T-cell (primary cell): ENCODE measurements at places on chromosomes 2 and 18. TPM values are rescaled to one million over a fixed set of nuclear protein-coding genes. Genes with fewer than 3 reads are reported as not detected.

HMSD gene
- total RNA-seq = 1.8 TPM

FSHR gene
- not detected for total RNA-seq

C2orf80 gene
- total RNA-seq = not detected

HOXD12 gene
- not detected for total RNA-seq

ATOH8 gene
- not detected for total RNA-seq

MYO5B gene
- total RNA-seq = not detected

EFHD1 gene
- 3.0 TPM for total RNA-seq

DYNAP gene
- not detected for total RNA-seq

- DNase-seq = no peak
Measured at GRCh38 chr2:25814681-25815080, 63.6 kb downstream of the ASXL2 start.

DNA sequence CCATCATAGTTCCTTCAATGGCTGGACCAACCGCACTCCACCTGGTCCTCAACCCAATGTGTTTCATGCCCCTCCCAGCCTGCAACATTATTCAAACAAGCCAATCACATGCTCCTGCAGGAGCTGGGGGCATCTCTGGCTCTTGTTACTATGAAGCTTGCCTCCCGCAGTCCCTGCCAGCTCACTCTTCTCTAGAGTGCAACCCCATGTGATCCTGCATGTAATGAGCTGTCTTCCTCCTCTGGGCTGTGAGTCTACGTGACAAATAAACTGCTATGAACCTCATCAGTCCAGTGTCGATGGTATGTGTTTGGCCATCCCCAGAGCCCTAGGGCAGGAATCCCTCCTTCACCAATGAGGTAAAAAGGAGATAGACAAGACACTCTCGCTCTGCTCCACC lies 15.8 kb upstream of the BOD1L2 start:
- DNase-seq = no peak

DNA sequence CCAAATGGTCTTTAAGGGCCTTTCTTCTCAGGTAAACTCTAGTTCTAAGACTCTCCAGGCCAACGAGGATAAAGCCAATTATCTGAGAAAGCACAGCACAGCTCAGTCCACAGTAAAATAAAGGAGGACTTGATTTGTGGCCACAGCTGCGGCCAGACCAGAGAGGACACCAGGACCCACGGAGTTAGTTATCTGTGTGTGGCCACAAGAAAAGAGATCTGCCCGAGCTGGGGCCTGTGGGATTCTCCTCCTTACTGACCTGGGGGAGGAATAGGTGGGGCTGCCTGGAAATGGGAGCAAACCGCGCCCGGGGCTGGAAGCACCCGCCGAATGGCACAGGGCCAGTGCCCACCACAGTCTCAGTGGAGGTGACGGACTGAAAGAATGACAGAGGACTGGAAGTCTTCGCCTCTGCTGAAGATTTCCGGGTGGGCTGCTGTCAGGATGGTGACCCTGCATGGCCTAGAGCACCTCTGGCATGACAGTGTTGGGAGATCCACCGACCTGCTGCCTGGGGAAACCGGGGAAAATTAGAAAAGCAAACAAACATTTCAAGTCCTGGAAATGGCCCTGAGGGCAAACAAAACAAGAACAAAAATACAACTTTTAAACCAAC lies 13.3 kb downstream of the PROC start:
- no peak for DNase-seq

- no peak for DNase-seq
Measured at GRCh38 chr2:110905217-110905616, 172.8 kb downstream of the ACOXL start.

DNA sequence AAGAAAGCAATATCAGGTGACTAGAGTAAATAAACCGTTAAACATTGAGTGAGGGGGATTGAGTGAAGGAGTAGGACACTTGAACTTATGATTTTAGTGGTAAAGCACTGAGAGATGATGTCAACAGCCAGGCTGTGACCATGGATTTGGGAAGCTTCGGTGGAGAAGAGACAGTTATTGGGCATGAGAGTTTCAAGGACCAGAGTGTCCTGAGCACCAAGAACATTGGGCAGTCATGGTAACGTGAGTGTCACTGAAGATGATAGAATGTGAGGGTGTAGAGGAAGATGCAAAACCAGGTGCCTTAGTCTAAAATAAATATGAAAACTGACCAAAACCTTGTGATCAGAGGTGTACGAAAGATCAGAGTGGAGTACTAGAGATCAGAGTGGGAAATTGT lies 248.1 kb downstream of the ASXL3 start:
- no peak for DNase-seq

DNA sequence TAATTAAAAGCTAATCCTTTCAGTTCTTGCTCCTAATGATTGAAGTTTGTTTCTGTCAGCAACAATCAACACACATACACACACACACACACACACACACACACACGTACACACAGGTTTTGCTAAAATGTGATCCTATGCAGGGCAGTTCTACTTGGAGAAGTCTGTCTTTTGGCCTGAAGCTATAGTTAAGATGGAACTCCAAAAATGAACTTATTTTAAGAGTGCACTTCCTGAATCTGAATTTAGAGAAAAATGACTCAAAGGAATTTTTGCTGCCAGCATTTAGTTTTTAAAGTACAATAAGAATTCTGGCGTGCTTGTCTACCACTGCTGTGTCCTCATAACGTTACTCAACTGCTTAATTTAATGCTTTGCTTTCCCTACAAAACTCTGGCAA lies 6.6 kb downstream of the GALNT5 start:
- DNase-seq = no peak

DNA sequence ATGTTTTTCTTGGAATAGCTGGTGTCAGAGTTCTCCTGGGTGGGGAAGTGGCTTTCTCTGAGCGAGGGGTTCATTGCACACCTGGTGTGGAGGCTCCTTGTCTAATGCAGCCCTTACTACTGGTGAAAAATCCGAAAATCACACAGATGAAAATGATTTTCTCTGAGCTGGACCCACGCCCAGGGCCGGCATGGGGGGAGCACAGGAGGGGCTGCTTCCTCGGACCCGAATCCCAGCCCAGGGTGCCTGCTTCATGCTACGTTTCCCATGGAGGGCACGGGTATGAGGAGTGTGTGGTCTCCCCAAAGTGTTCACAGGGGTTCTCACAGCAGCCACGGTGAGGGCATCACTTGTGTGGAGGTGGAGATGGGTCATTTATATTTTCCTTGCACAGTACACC lies 288.0 kb upstream of the HDAC4 start:
- no peak for DNase-seq

DNA sequence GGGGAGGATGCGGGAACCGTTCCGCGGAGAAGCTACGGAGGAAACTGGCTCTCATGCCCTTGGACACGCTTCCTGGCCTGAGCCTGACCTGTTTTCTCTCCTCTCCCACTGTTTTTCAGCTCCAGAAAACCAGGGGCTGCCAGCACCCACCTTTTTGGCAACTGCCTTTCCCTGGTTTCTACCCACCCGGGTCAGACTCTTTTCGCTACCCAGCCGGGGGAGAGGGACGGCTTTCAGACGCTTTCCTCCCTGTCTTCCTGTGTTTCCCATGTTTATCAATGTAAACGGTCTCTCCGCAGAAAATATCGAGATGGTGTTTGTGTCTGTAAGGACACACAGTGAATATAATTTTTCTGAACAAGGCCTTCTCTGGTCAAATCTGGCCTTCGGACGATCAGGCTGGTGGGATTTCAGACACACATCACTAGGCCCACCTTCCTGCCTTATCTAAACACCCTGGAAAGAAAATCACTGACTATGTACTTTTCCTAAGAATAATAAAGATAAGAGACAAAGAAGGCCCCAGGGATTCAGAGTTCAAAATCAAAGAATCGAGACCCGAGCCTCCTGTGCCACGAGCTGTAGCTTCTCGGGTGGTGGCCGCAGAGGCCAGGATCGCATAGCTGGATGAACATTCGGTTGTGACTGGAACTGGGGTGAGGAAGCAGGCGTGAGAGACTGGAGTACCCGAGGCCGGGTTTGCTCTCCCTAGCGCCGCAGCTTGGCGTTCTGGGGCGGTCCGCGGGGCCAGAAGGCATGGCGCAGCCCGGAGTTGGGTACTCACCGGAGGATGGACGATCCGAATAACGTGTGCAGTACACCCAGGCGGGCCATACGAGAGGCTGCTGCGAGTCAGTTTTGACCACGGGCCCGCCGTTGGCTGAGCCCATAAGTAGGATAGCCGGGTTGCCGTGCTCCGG lies 1.7 kb downstream of the EN1 start:
- no peak for DNase-seq

GRCh38 chr18:62102221-62102620 lies 84.6 kb downstream of the PIGN start:
- DNase-seq = no peak

GRCh38 chr2:67950919-67951318 lies 111.9 kb downstream of the C1D start:
- DNase-seq = no peak

- no peak for DNase-seq
Measured at GRCh38 chr2:40432921-40433483, 18.9 kb downstream of the SLC8A1 start.

DNA sequence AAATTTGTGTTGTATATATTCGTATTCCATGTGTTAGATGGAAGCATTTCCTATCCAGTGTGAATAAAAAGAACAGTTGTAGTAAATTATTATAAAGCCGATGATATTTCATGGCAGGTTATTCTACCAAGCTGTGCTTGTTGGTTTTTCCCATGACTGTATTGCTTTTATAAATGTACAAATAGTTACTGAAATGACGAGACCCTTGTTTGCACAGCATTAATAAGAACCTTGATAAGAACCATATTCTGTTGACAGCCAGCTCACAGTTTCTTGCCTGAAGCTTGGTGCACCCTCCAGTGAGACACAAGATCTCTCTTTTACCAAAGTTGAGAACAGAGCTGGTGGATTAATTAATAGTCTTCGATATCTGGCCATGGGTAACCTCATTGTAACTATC lies 138.8 kb downstream of the GFPT1 start:
- no peak for DNase-seq

- no peak for DNase-seq
Measured at GRCh38 chr2:60728855-60729254, 27.2 kb upstream of the PAPOLG start.

GRCh38 chr2:191845876-191846514 lies 893 bp downstream of the CAVIN2 start:
- DNase-seq = no peak

GRCh38 chr2:84969511-84970209 lies 1.3 kb upstream of the KCMF1 start:
- DNase-seq = peak; percentile 15

DNA sequence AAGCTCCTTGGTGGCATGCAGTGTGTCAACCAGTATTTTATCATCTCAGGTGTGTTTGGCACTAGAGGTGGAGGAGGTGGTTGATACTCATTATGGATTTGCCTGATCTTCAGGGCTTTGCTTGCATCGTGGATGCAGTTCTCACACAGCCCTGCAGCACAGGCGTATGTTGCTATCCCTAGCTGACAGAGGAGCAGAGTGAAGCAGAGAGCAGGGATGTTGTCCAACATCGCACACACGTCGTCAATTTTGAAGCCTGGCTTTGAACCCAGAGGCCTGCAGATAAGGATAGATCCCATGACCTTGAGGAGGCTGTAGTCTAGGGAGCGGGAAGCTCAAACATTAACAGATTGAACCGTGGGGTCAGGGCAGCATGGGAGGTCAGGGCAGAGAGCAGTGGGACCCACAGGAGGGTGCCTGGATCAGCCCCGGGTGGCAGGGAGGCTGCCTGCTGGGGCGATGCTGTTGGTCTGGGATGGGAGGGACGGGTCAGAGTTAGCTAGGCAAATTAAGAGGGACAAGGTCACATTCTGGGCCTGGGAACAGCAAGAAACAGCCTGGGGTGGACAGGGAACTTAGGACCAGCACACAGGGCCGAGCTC lies 4.2 kb downstream of the RNF144A start:
- DNase-seq = no peak
